ENCODE measurements at places on chromosomes 4 and X. TPM values are rescaled to one million over a fixed set of nuclear protein-coding genes. Genes with fewer than 3 reads are reported as not detected.

The TLR8 gene
- total RNA-seq: not detected

The TBX22 gene
- not detected for total RNA-seq

The TREX2 gene
- total RNA-seq: 42.1 TPM

The NSD2 gene
- total RNA-seq: 27.1 TPM

The HERC6 gene
- 2.7 TPM for total RNA-seq

The IQSEC2 gene
- total RNA-seq: 24.4 TPM

- no peak for DNase-seq
Observed at GRCh38 chr4:86898562-86898961, 6.3 kb upstream of the C4orf36 start.

GRCh38 chrX:113675278-113675677 lies 834.6 kb upstream of the AMOT start:
- no peak for DNase-seq

- no peak for DNase-seq
Observed at GRCh38 chr4:126850286-126850685, 782.5 kb upstream of the INTU start.

DNA sequence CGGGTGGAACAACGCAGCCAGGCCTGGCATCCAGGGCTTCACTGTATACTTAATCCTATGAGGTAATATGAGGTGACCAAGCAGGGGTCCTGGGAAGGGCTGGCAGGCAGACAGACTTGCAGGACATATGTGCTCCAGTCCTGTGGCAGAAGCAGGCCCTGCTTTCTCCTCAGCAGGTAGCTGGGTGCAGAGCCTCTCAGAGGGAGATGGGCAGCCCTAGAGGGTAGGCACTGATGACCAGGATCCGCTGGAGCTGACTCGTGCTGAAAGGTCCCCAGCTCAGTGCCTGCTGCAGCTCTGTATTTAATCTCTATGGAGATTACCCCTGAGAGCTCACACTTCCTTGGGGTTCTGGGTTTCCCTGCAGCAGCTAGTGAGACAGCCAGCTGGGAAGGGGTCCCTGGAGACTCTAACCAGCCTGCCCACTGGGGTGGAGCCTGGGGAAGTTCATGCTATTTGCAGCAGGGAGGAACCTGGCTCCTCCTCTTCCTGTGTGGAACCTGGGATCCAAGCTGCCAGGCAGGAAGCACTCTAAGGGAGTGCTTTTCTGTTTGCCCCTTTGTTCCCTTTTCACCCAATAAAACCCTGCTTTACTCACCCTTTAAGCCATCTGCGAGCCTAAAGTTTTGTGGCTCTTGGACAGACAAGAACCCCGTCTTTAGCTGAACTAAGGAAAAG lies 339.2 kb downstream of the DCAF12L2 start:
- DNase-seq: no peak

GRCh38 chr4:168317621-168318020 lies 931 bp downstream of the DDX60 start:
- no peak for DNase-seq

GRCh38 chrX:40340116-40340515 lies 240.7 kb upstream of the ATP6AP2 start:
- DNase-seq: no peak

DNA sequence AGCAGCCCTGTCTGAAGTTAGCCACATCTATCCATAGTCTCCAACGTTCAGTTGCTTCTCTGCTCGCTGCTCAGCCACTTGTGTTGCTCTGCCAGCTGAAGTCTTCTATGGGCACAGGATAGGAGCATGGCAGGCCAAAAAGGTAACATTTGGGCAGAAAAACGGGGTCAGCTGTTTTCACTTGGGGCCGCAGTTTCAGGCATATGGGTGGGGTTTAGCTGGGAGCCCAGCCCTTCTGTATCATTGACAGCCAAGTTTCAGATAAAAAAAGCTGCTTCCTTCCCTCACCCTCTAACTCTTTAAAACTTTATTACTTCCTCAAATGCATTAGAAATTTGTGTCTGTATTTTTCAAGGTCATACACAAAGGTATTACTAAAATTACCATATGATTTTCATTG lies 18.4 kb upstream of the MANBA start:
- no peak for DNase-seq
